WTC11 (cell line): ENCODE measurements at places on chromosomes 1 and 21. TPM values are rescaled to one million over a fixed set of nuclear protein-coding genes. Genes with fewer than 3 reads are reported as not detected.

DNA sequence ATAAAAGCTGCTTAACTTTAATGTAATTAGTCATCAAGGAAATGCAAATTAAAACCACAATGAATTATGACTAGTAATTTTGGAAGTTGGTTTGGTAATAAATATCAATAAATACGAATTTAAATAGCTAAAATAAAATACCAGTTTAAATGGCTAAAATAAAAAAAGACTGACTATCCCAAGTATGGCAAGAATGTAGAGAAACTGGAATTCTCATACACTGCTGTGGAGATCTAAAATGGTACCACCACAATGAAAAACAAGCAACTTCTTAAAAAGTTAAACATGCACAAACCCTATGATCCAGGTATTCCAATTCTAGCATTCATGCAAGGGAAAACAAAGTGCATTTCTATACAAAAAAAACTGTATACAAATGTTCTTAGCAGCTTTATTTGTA lies 382.6 kb upstream of the NR5A2 start:
- DNase-seq = no peak
- peaks cover 15% of the 10 kb centered on the region; the same call in 1 of the 2 replicates for H3K36me3 ChIP-seq
- H3K27ac ChIP-seq = no peak overlapping the region
- H3K27me3 ChIP-seq = no peaks in the 10 kb centered on the region; the same call in 1 of the 2 replicates

- H3K36me3 ChIP-seq = no peaks in the 10 kb centered on the region
- H3K4me1 ChIP-seq = peaks cover 22% of the 10 kb centered on the region
- peak overlapping the region; percentile 97 for H3K27ac ChIP-seq
- DNase-seq = no peak
- no peaks in the 10 kb centered on the region; the same call in 1 of the 2 replicates for H3K27me3 ChIP-seq
These were observed 1.3 kb upstream of the PATJ start for GRCh38 chr1:61740751-61741700.

GRCh38 chr1:40162753-40163441 lies 1.7 kb downstream of the RLF start:
- DNase-seq = no peak
- no peaks in the 10 kb centered on the region for H3K27me3 ChIP-seq
- H3K4me1 ChIP-seq = peaks cover 14% of the 10 kb centered on the region
- H3K36me3 ChIP-seq = no peaks in the 10 kb centered on the region
- H3K4me3 ChIP-seq = no peak overlapping the region
- no peak overlapping the region for H3K27ac ChIP-seq

GRCh38 chr1:54402896-54403295 lies 3.3 kb downstream of the SSBP3 start:
- DNase-seq = no peak
- peaks cover 55% of the 10 kb centered on the region for H3K36me3 ChIP-seq
- H3K4me3 ChIP-seq = peak overlapping the region; percentile 70
- peak overlapping the region; percentile 64; the same call in 1 of the 2 replicates for H3K27ac ChIP-seq
- no peaks in the 10 kb centered on the region for H3K27me3 ChIP-seq

GRCh38 chr21:36489776-36490165 lies 9.8 kb upstream of the CLDN14 start:
- no peaks in the 10 kb centered on the region for H3K4me1 ChIP-seq
- no peak overlapping the region for H3K4me3 ChIP-seq
- no peak overlapping the region for H3K27ac ChIP-seq
- H3K27me3 ChIP-seq = no peaks in the 10 kb centered on the region
- DNase-seq = no peak

GRCh38 chr21:42614396-42614795 lies 39.0 kb upstream of the PDE9A start:
- no peak for DNase-seq
- H3K4me1 ChIP-seq = no peaks in the 10 kb centered on the region
- peaks cover 17% of the 10 kb centered on the region for H3K27me3 ChIP-seq
- H3K36me3 ChIP-seq = peaks cover 4% of the 10 kb centered on the region; the same call in 1 of the 2 replicates

Gene ST6GALNAC5
- 8.8 to 10.1 TPM (median 9.6 TPM) in 3 replicates for total RNA-seq

Gene ARHGAP30
- total RNA-seq = 0.39 to 0.92 TPM (median 0.52 TPM) in 3 replicates
